ENCODE measurements at places on chromosomes 1 and 21. TPM values are rescaled to one million over a fixed set of nuclear protein-coding genes. Genes with fewer than 3 reads are reported as not detected.

Gene PPFIA4
- 0.07 TPM for polyA plus RNA-seq

Gene KCNE1
- polyA plus RNA-seq = 0.96 TPM

Gene ZNF362
- polyA plus RNA-seq = 4.6 TPM

Gene CNR2
- polyA plus RNA-seq = 0.10 TPM

Gene KIF17
- polyA plus RNA-seq = 1.0 TPM

Gene RAB3B
- polyA plus RNA-seq = 0.43 TPM

Gene COL8A2
- polyA plus RNA-seq = 0.47 TPM

Gene S100A10
- polyA plus RNA-seq = 47.8 TPM

Gene ALX3
- polyA plus RNA-seq = not detected

Gene HUNK
- 0.11 TPM for polyA plus RNA-seq

Gene GRIK1
- polyA plus RNA-seq = 0.14 TPM

Gene MFAP2
- polyA plus RNA-seq = 0.81 TPM

Gene C1orf141
- not detected for polyA plus RNA-seq

Gene DSTYK
- polyA plus RNA-seq = 1.9 TPM

Gene PTPRU
- 7.4 TPM for polyA plus RNA-seq

Gene CYP4Z1
- polyA plus RNA-seq = 0.20 TPM

Gene NFASC
- 3.0 TPM for polyA plus RNA-seq

Gene HMCN1
- polyA plus RNA-seq = 1.5 TPM

Gene CALML6
- not detected for polyA plus RNA-seq

Gene CCDC181
- polyA plus RNA-seq = not detected

Gene PGBD5
- 5.4 TPM for polyA plus RNA-seq

Gene FCRL1
- polyA plus RNA-seq = 0.02 TPM

Gene AGBL4
- 0.76 TPM for polyA plus RNA-seq

Gene KCNK1
- 2.5 TPM for polyA plus RNA-seq

Gene MMEL1
- polyA plus RNA-seq = 0.42 TPM

Gene MAP3K21
- 1.6 TPM for polyA plus RNA-seq

Gene PTCH2
- 0.15 TPM for polyA plus RNA-seq

Gene TFF3
- polyA plus RNA-seq = 4.1 TPM

Gene ZNF695
- polyA plus RNA-seq = not detected

Gene AIM2
- 0.28 TPM for polyA plus RNA-seq

Gene CD160
- polyA plus RNA-seq = 0.54 TPM

Gene MORC3
- 6.2 TPM for polyA plus RNA-seq

Gene HPDL
- polyA plus RNA-seq = 0.09 TPM

Gene MARK1
- polyA plus RNA-seq = 0.10 TPM

Gene MRPS15
- 75.4 TPM for polyA plus RNA-seq

Gene OLFM3
- polyA plus RNA-seq = not detected

Gene ZNF697
- 2.1 TPM for polyA plus RNA-seq

Gene OR10R2
- not detected for polyA plus RNA-seq

Gene KCNA2
- not detected for polyA plus RNA-seq

Gene DSCAM
- 0.02 TPM for polyA plus RNA-seq

Gene KRTAP19-3
- not detected for polyA plus RNA-seq

Gene WNT2B
- 0.07 TPM for polyA plus RNA-seq

Gene ELAPOR1
- polyA plus RNA-seq = 0.13 TPM

Gene KLHL17
- polyA plus RNA-seq = 3.0 TPM

Gene PACC1
- 1.4 TPM for polyA plus RNA-seq

Gene ADCY10
- polyA plus RNA-seq = 2.4 TPM

Gene RFX5
- polyA plus RNA-seq = 5.2 TPM

Gene MRPL9
- 28.6 TPM for polyA plus RNA-seq

Gene SLC9C2
- not detected for polyA plus RNA-seq

Gene LCE6A
- polyA plus RNA-seq = not detected

Gene CHAF1B
- polyA plus RNA-seq = 0.46 TPM

Gene NMNAT2
- 0.07 TPM for polyA plus RNA-seq

Gene SEC16B
- polyA plus RNA-seq = 43.6 TPM

Gene PLPPR5
- polyA plus RNA-seq = not detected

Gene RNU1-2
- polyA plus RNA-seq = not detected

Gene BGLAP
- not detected for polyA plus RNA-seq
